ENCODE measurements at places on chromosomes 2 and 18.

GRCh38 chr2:150846691-150847090 is 359.2 kb upstream of the RND3 start:
- no peak for DNase-seq

DNA sequence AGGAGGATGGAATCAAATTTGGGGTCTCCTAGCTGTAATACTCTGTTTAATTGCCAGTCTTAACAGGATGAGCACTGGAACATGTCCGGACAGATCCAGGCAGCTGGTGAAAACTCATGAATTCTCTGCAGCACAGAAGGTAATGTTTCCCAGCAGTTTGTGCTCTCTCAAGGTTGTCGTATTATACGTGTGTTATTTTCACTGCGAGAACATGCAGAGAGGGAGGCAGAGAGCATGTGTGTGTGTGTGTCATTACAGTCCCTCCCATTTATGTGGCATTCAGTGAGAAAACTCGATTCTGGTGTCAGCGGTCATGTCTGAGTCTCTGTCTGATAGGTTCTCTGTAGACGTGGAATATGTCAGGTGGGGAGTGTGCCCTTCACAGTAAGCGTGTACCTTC is 150.2 kb upstream of the POU3F3 start:
- DNase-seq, result no peak

DNA sequence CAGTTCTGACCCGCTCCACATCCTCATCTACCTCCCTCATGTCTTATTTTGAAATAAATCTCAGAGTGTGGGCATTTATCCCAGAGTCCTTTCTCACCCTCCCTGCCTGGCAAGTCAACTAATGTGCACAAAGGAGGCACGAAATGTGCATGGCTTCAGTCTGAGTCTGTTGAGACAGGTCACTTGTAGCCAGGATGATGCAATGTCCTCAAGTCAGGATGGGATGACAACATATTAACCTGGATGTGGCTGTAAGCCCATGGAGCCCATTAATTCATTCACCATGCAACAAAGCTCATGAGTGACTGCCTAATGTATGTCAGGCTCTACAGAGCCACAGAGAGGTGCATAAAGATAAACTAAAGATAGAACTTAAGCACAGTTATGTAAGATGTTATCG is 34.5 kb downstream of the KCNG3 start:
- no peak for DNase-seq

- DNase-seq, result no peak
Measured at GRCh38 chr18:73684647-73685046, 463.0 kb downstream of the FBXO15 start.

DNA sequence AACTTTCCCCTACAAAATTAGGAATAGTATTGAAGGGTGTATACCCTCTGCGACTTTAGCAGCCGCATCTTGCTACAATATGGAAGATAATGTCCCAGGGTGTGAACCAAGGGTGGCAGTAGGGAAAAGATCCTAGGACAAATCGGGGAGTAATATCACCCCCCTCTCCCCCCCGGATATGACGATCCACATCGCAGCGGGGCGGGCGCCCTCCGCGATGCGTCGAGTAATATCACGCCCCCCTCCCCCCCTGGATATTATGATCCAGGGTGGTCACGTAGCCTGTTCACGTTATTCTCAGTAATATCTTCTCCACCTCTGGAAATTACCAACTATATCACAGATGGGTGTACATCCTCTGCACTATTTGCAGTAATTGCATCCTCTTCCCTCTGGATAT is 82.9 kb downstream of the DAPL1 start:
- DNase-seq, result no peak

- DNase-seq, result no peak
Measured at GRCh38 chr2:223976635-223977226, 19.5 kb downstream of the MRPL44 start.

- DNase-seq, result no peak
Measured at GRCh38 chr2:102063941-102064678, 72.3 kb downstream of the IL1R2 start.

DNA sequence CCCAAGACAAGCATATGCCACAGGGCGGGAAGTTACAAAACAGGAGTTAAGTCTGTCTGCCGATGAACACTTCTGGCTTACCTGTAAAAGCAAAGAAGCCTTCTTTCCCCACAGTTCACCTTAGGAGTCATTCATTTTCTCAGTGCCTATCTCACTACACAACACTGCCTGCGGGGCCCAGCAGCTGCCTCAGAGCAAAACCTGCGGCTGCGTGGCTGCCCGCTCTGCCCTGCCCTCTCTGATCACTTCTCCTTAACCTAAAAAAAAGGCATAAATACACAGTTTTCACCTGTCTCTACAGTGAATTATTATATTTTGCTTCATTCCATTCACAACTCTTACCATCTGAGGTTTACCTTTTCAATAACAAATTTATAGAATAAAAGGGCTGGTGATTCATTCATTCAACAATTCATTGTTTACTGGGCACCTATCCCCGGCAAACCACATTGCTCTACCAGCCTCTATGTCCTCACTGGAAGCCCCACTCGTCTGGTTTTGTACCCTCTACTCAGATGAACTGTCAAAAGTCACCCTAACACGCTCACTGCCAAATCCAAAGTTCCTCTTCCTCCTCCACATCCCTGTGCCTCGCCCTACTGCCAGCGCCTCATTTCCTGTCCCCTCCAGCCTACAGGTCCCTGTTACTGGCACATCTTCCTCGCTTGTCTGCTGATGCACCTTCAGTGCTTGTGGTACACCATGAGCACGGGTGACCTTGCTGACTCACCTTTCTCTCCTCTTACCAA is 31.4 kb downstream of the AFG3L2 start:
- no peak for DNase-seq

GRCh38 chr2:15750433-15750814 is 158.8 kb downstream of the DDX1 start:
- no peak for DNase-seq

GRCh38 chr2:160388464-160389263 is 104.9 kb downstream of the RBMS1 start:
- DNase-seq, result peak; percentile 14

- no peak for DNase-seq
Measured at GRCh38 chr2:144582651-144583380, 62.9 kb upstream of the ZEB2 start.

- DNase-seq, result no peak
Measured at GRCh38 chr2:190981733-190982132, 32.2 kb downstream of the STAT1 start.

DNA sequence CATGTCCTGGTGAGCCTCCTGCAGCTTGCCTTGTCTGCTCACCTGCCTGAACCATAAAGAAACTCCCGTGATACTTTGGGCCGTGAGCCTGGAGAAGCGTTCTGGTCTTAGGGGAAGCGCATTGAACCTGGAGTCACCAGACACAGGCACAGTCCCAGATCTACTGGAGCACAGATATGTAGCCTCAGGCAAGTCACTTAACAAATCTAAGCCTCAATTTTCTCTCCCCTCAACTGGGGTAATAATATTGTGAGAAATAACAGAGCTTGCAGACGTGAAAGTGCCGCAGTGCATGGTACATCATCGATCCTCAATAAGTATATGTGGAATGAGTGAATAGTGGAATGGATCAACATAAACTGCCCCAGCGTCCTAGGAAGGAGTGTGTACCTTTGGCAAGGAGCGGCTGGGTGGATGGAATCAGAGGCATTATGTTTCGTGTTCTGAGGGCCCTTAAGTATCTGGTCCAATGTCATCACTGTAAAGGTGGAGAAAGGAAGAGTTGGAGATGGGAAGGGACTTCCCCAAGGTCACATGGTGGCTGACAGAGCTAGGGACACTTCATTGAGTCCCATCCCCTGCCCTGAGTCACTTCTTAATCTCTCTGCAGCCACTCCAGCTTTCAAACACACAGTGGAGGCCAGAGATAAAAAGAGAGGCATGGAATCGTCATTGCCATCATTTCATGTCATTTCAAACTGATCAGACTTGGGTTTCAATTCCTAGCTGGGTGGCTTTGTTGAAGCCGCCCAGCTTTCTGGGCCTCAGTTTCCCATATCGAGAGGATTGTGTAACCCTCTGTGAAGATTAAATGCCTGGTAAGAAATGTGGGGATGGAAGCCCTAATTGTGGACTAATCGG is 172.4 kb downstream of the DDX1 start:
- no peak for DNase-seq

- no peak for DNase-seq
Measured at GRCh38 chr2:174546519-174547506, 50.8 kb downstream of the WIPF1 start.

DNA sequence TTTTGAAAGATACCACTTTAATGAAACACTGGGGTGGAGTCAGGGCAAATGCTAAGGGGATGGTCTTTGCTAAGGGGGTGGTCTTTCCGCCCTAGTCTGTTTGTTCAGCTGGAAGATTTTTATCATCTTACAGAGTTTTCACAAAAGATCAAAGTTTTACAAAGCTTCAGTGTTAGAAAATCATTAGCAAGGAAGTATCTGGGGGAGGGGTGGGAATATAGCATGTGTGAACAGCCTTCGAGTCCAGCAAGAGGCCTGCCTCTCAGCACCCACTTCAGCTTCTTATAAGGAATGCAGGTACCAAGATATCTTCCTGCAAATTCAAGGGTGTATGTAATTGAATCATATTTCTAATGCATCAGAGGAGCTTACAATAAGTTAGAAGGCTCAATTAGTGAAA is 112.9 kb downstream of the RAPGEF4 start:
- DNase-seq, result no peak

DNA sequence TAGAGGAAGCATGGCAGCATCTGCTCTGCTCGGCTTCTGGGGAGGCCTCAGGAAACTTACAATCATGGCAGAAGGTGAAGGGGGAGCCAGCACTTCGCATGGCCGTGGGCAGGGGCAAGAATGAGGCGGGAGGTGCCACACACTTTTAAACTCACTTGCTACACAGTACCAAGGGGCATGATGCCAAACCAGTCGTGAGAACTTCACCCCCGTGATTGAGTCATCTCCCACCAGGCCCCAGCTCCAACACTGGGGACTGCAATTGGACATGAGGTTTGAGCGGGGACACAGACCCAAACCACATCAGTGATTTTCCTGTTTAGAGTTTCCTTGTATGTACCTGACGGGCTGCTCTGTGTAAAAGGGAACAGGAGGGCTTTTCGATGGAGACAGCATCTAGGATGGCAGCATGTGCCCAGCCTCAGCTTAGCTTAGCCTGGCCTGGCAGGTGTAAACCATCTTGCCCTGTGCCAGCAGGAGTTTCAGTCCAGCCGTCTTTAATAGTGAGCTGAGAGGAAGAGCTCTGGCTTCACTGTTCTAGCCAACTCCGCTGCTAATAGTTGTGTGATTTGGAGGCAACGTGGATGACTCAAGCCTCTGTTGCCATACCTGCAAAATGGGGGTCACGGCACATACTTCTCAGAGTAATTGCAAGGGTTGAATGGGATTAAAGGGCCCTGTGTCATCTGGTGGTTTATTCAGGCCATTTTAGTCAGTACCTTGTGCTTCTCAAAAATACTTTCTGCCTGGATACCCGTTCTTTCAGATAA is 101.8 kb downstream of the ASAP2 start:
- DNase-seq, result no peak

GRCh38 chr2:175976391-175977157 is 25.5 kb downstream of the LNPK start:
- DNase-seq, result no peak

DNA sequence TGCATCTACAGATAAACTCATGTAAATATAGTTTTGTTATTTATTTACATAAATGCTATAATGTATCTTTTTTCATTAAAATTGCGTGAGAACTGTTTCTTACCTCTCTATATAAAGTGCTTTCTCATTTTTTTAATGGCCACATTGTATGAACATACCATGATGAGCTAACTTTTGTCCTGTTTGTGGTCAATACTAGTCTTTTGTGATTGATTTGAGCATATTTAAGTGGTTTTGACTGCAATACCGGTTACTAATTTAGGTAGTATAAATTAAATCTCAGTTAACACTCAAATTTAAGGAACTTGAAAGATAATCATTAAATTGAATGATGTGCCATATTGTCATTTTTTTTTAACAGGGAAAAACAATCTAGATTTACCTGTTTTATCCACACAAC is 108.2 kb downstream of the HAUS1 start:
- DNase-seq, result no peak

- DNase-seq, result no peak
Measured at GRCh38 chr18:58949031-58949430, 84.4 kb downstream of the ZNF532 start.

DNA sequence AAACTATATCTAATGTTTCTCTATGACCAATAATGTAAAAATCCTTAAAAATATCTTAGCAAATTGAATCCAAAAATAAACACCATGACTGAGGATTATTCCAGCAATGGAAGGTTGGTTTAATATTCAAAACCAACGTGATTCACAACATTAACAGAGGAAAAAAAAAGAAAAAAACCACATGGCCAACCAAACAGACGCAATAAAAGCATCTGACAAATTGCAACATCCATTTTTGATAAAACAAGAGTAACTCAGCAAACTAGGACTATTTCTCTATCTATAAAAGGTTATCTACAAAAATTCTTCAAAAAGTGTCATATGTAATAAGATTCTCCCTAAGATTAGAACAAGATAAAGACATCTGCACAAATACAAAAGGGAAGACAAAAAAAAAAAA is 28.9 kb downstream of the PPP3R1 start:
- DNase-seq, result no peak

GRCh38 chr2:211035548-211036185 is 479.3 kb downstream of the CPS1 start:
- no peak for DNase-seq
